ENCODE measurements at places on chromosomes 16 and 17.

- no peak for DNase-seq
Observed at GRCh38 chr17:76511668-76512365, 10.6 kb upstream of the RHBDF2 start.

GRCh38 chr17:55564081-55564480, 52.8 kb upstream of the SMIM36 start:
- DNase-seq, result no peak

GRCh38 chr16:64276646-64277045, 845.2 kb downstream of the CDH11 start:
- no peak for DNase-seq

GRCh38 chr16:69141936-69142335, 9.5 kb downstream of the UTP4 start:
- DNase-seq, result no peak

DNA sequence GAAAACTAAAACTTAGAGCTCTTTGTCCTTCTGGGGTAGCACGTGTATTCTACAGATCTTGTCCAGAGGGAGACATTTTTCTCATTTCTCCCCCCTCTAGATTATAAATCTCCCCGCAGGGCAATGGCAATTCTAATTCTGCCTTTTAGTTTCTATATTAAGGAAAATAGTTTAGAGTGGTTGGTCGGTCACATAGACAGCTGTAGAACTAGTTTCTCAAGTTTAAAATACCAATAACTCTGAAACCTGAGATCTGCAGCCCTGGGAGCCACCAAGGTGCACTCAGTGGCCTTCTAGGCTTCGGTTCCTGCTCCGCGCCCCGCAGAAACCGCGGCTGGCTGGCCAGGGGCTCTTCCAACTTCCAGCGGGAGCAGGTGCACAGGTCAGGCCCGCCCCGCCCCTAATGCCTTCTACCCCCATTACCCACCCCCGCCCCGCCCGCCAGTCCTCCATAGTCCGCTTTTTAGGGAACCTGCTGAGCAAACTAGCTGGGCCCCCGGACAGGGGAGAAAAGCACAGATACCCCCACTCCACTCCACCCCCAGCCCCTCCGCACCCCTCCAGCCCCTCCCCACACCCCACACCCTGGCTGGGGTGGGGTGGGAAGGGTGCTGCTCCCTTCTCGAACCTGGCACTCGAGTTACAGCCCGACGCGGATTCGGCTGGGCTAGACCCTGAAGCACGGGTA, 431 bp downstream of the SLFN11 start:
- DNase-seq, result no peak

DNA sequence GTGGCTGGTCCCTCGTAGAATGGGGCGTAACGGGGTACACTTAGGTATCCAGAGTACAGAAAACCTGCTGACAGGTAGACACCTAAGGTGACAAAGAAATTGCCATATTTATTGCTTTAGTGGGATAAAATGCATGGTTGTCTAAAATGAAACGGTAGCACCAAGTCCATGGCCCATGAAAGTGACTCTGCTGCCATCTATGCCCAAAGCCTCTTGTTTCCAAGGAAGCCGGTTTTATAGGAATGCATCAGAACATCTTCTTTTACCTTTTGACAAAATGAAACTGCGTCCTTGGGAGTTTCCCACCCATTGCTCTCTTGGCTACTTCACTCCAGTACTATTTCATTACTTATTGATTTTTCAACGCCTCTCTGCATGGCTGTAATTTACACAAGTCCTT, 151.3 kb upstream of the ZFHX3 start:
- no peak for DNase-seq

DNA sequence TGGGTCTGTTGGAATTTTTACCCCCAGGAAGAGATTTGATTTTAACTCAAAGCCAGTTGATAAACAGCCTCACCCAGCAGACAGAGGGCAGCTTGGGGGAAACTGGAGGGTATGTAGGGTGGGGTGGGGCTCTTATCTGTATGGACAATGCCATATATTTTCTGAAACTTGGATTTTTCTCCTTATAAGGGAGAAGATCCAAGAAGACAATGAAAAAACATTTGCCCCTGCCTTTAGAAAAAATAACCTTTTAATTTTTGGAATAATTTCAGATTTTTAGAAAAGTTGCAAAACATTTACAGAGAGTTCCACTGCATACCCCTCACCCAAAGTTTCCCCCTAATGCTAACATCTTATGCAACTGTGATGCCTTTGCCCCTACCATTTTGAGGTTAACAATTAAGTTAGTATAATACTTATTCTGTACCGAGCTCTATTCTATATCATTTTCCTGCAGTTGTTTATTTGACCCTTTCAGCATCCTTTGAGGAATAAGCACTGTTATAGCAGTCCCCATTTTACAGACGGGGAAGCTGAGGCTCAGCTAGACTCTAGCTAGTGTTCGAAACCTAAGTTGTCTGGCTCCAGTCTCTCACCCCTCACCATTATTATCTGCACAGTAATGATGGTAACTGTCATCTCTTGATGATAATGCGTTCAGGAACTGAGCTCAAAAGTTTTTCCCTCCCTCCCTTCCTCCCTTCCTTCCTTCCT, 66.4 kb downstream of the PRKCB start:
- DNase-seq, result no peak

- no peak for DNase-seq
Observed at GRCh38 chr16:63720848-63721247, 1401.0 kb downstream of the CDH11 start.

- DNase-seq, result no peak
Observed at GRCh38 chr17:30235386-30236296, at the start of gene SLC6A4. TSS of gene SLC6A4 (minus strand) at chr17:30235697. CDS start at chr17:30221958, 13,739 bp downstream.

GRCh38 chr17:1736348-1737281, 6.1 kb upstream of the SERPINF2 start:
- no peak for DNase-seq

GRCh38 chr16:19274165-19274797, 11.2 kb upstream of the CLEC19A start:
- DNase-seq, result no peak

GRCh38 chr16:1150511-1150982, 2.4 kb upstream of the CACNA1H start:
- DNase-seq, result no peak

DNA sequence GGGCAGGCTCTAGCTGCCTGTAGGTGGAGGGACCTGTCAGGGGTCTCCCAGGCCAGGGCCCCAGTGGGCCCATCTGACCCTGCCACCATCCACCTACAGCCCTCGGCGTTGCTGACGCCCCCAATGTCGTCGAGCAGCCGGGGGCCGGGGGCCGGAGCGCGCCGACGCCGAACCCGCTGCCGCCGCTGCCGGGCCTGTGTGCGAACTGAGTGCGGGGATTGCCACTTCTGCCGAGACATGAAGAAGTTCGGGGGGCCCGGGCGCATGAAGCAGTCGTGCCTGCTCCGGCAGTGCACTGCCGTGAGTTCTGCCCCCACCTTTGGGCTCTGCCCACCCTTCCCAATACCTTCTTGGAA, 2.2 kb downstream of the FBXL19 start:
- DNase-seq, result no peak

GRCh38 chr17:40864661-40865390, 2.2 kb downstream of the KRT12 start:
- no peak for DNase-seq

GRCh38 chr17:31699281-31699680, 159.8 kb downstream of the COPRS start:
- no peak for DNase-seq

- DNase-seq, result no peak
Observed at GRCh38 chr17:35568561-35568960, 7.9 kb upstream of the SLFN14 start.

GRCh38 chr16:30060836-30061554, 4.6 kb upstream of the ALDOA start:
- no peak for DNase-seq

DNA sequence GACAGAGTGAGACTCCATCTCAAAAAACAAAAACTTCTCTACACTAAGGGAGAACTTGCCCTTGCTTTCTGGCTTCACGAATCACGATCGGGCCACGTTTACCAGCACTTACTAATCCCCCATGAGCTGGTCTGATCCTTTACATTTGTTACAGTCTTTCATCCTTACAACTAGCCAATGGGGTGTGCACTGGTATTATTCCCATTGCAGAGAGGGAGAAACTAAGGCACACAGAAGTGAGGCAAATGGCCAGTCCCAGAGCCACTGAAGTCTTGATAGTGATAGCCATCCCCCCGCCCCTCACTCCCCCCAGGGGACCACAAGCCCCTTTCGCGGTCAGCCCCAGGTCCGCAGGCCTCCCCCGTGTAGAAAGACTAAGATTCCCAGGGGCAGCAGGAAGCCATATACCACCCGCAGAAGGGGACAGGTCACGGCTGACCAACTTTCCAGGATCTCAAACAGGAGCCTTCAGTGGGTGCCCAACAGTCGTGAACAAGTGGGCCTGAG, 868 bp downstream of the NATD1 start:
- DNase-seq, result no peak

- DNase-seq, result no peak
Observed at GRCh38 chr16:3474136-3474779, 21.0 kb downstream of the C16orf90 start.

GRCh38 chr16:3822366-3823045, 58.0 kb downstream of the CREBBP start:
- no peak for DNase-seq

DNA sequence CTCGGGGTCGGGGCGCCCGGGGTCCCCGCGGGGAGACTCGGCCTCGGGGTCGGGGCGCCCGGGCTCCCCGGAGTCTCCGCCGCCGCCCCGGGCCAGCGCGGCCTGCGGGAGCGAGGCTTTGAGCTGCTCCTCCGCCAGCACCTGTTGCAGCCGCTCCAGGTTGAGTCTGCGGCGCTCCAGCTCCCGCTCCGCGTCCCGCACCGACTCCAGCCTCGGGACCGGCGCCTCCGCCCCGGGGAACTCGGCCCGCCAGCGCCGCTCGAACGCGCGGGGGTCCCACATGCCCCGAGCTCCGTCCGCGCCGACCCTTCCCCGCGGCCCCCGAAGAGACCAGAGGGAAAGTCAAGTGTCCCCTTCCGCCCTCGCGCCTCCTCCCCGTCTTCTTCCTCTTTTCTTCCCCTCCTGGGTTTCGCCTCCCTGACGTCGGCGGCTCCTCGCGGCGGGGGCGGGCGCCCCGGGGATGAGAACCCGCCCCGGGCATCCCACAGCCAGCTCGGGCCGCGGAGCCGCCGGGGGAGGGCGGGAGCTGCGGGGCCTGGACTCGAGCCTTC, 40.8 kb upstream of the BHLHA9 start:
- DNase-seq, result no peak

GRCh38 chr16:5615868-5616642, 518.5 kb upstream of the EEF2KMT start:
- no peak for DNase-seq

DNA sequence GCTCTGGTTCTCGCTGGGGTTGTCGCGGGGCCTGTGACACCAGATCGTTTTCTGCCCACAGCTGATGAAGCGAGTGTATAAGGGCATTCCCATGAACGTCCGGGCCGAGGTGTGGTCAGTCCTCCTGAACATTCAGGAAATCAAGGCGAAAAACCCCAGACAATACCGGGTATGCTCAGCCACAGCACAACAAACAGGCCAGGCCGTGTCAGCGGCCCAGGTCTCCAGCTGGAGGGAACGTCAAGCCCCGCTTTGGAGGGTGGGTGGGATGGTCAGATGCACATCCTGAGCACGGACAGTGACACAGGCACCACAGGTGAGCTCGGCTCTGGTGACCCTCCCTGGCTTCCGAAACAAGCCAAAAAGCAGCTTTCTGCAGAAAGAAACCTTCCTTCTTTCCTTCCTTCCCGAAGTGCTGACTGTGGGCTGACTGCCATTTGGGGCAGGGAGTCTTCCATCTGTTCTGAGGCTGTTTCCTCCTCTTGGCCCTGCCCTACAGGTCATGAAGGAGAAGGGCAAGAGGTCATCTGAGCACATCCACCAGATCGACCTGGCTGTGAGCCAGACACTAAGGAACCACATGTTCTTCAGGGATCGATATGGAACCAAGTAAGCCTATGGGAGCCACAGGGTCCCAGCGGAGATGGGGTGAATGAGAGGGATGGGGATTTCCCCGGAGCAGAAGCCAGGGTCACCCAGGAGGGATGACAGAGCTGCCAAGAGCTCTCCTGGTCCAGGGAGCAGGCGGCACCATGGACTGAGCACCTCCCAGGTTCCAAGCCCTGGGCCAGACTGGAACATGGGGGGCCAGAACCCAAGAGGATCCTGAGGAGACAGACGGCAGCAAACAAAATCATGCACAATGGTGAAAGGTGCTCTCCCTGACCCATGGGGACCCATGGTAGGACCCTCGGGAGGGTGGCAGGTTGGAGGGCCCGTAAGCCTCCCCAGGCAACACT, 79.4 kb downstream of the GOSR1 start:
- no peak for DNase-seq

DNA sequence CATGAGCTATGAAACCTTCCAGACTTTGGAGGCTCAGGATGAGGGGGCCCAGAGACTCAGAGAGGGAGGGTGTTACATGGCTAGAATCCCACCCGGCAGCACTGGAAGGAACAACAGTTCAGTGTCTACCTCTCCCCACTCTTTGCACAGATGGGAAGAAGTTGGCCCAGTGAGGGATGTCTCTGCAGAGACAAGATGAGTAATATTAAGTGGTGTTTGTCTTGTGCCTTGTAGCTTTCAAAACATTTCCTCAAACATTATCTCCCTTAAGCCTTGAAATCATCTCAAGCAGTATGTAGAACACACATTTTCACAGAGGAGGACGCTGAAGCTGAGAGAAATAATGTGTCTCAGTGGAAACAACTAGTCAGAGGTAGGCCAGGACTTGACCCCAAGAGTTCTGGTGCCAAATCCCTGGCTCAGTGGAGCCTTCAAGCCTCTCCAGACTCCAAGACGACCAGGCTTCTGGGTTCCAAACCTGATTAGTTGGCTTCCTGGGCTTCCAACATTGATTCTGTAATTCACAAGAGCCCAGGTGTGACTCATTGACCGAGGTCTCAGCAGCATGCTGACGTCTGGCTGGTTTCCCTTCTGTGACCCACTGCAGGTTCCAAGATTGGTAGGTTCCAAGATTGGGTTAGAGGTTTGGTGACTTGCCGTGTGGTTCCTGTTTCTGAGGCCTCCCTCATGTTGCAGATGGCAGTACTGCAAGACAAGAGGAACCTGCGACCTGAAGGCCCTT, 7.4 kb downstream of the RNF112 start:
- no peak for DNase-seq

- DNase-seq, result no peak
Observed at GRCh38 chr16:86529160-86529559, 18.8 kb downstream of the FOXF1 start.

DNA sequence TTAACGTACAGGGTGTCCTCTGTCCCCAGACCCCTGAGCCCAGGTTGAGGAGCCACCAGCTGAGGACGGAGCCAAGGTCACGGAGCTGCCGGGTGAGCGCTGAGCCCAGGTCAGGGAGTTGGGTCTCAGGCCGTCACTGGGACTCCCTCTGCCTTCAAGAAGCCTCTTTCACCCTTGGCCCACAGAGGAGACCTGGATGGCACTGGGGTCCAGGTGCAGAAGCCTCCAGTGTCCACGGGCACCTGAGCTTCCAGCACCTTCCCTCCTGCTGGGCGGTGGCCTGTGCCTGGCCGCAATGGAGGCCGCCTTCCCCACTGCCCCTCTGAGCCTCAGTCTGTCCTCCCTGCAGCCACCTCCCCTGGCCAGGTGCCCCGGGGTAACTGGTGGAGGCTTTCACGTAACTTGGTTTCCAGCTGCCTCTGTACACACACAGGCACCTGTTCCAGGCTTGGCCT, 31.6 kb upstream of the CDH15 start:
- no peak for DNase-seq

Measured in T-helper 2 cell (primary cell).